ENCODE measurements at places on chromosomes 2 and 18. TPM values are rescaled to one million over a fixed set of nuclear protein-coding genes. Genes with fewer than 3 reads are reported as not detected.

The GMCL1 gene
- total RNA-seq, result 9.1 TPM

The STARD6 gene
- not detected for total RNA-seq

The APCDD1 gene
- 17.3 TPM for total RNA-seq

The RGPD4 gene
- total RNA-seq, result not detected

The PSMA8 gene
- total RNA-seq, result not detected

The CCDC85A gene
- total RNA-seq, result not detected

The FAM98A gene
- total RNA-seq, result 16.2 TPM

The NEUROD1 gene
- not detected for total RNA-seq

The CD302 gene
- total RNA-seq, result 9.4 TPM

The CHAC2 gene
- total RNA-seq, result 1.3 TPM

The HOXD10 gene
- not detected for total RNA-seq

The REV1 gene
- total RNA-seq, result 32.1 TPM

The OTOF gene
- total RNA-seq, result not detected

The KCNIP3 gene
- 1.7 TPM for total RNA-seq

The INHA gene
- total RNA-seq, result 0.26 TPM

The MARCHF4 gene
- total RNA-seq, result 0.26 TPM

The APOB gene
- total RNA-seq, result under 0.01 TPM

The TNFRSF11A gene
- total RNA-seq, result 0.66 TPM

The OXER1 gene
- total RNA-seq, result 0.26 TPM

The EML6 gene
- 1.3 TPM for total RNA-seq

The PDE11A gene
- total RNA-seq, result not detected

The HOXD12 gene
- not detected for total RNA-seq

The NRBP1 gene
- 77.5 TPM for total RNA-seq

The TLX2 gene
- not detected for total RNA-seq

The CD8A gene
- not detected for total RNA-seq

The SERPINB12 gene
- total RNA-seq, result not detected

The FSIP2 gene
- total RNA-seq, result 0.26 TPM

The MPP4 gene
- total RNA-seq, result 0.26 TPM

The RAB6C gene
- not detected for total RNA-seq

The SMIM21 gene
- not detected for total RNA-seq

The SPR gene
- total RNA-seq, result 25.9 TPM

The EVX2 gene
- not detected for total RNA-seq

The ABCG5 gene
- total RNA-seq, result not detected
